Activated CD4-positive, alpha-beta memory T cell treated with anti-CD3 and anti-CD28 coated beads, Interleukin-2, amount 10 ng/mL, durations not matched to agents 7 days and 5 days (primary cell): ENCODE measurements at places on chromosomes 12 and 14. TPM values are rescaled to one million over a fixed set of nuclear protein-coding genes. Genes with fewer than 3 reads are reported as not detected.

Gene B4GALNT1
- 1.8 TPM for total RNA-seq

Gene TMCC3
- total RNA-seq, result 1.2 TPM

Gene USP44
- total RNA-seq, result 0.88 TPM

DNA sequence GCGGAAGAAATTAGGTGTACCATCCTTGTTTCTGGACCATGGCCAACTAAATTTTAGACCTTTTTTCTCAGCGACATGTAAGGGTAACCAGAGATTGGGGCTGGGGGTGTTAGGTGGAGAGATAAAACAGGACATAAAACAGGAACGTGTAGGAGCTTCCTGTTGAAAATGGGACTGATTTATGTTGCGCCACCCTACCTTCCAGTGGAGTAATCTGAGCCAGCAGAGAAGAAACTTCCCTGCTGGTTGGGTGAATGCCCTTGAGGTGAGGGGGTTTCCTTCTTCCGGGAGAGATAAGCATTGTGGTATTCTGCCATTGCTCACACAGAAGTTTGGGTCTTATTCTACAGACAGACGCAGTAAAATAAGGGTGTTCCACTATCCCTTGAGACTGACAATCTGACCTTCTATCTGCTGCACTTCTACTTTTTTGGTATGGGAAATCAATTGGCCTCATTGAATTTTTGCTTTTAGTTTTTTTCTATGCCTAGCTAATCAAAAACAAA lies 417.6 kb downstream of the PCNX1 start:
- peak; percentile 42 for DNase-seq
- peaks cover 28% of the 10 kb centered on the region for H3K36me3 ChIP-seq
- no peak overlapping the region for H3K4me3 ChIP-seq
- H3K27me3 ChIP-seq, result no peaks in the 10 kb centered on the region

DNA sequence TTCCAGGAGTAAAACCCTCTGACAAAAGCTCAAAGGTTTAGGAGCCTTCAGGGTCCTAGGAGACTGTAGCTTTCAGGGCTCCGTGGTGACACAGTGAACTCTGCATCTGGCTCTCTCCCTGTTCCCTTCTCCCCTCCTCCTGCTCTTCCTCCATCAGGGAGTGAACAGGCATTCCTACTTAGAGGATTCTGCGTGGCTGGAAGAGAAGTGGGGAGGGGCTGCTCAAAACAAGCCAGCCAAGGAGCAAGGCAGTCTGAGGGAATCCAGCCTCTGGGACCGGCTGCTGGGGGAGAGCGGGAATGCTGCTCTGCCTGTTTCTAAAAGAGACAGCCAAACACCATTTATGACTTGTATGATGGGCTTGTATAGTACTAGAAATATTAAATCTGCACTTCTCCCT lies 49.5 kb downstream of the RBMS2 start:
- peaks cover 20% of the 10 kb centered on the region for H3K4me1 ChIP-seq
- no peak overlapping the region for H3K4me3 ChIP-seq
- DNase-seq, result no peak
- H3K36me3 ChIP-seq, result no peaks in the 10 kb centered on the region
- no peak overlapping the region for H3K27ac ChIP-seq

DNA sequence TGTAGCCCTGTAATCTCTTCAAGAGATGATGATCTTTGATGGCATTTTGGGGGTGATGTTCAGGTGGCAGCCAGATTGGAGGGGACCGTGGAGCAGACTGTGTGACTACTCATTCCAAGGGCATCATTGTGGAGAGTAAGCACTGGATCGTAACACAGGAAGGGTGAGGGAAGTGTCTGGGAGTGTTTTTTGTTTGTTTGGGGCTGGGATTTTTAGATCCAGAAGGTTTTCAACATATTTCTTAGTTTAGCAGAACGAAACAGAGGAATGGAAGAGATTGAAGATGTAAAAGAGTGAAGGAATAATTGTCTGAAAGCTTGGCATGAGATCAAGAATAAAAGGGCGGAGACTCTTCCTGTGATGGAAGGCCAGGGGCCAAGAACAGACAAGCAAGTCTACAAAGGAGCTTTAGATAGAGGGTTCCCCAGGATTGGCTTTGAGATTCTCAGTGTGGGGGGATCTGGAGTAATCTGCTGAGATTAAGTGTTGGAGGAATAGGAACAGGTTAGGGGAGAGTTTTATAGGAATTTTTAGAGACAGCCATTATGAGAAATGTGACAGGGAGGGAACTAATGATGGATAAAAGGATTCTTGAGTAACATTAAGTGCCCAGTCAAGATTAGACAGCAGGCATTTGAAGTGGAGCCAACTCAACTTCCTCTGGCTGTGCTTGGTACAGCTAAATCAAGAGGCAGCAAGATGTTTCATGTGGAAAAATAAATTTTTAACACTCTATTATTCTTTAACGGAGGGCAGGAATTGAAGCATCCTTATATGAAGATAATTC lies 79.7 kb upstream of the REP15 start:
- DNase-seq, result no peak
- no peaks in the 10 kb centered on the region for H3K36me3 ChIP-seq
- H3K27me3 ChIP-seq, result peaks cover 8% of the 10 kb centered on the region
- no peak overlapping the region for H3K4me3 ChIP-seq
- no peak overlapping the region for H3K27ac ChIP-seq

- no peak overlapping the region for H3K27ac ChIP-seq
- DNase-seq, result no peak
- H3K4me1 ChIP-seq, result peaks cover 22% of the 10 kb centered on the region
- H3K36me3 ChIP-seq, result no peaks in the 10 kb centered on the region
Observed at GRCh38 chr12:24561882-24562770, 386.8 kb downstream of the BCAT1 start.

DNA sequence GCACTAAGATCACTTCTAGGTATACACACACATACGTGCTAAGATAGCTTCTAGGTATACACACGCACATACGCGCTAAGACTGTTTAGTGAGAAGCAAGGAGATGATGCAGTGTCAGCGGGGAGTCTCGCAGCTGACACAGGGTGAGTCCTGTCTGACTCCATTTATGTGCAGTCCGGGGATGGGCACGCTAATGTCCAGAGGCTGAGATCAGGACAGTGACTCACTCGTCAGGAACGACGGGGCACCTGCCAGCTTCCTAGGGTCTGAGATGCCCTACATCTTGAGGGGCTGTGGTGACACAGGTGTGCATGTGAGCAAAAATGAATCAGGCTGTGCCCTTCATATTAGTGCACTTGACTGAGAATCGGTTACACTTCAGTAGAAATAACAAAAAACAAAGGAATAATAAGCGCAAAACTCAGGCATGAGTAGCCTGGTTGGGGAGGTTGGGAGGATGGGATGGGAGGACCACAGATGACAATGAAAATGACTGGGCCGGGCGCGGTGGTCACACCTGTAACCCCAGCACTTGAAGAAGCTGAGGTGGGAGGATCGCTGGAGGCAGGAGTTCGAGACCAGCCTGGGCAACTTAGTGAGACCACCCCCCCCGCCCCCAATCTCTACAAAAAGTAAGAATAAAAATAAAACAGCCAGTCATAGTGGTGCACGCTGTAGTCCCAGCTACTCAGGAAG lies 29.1 kb upstream of the ULK1 start:
- no peak overlapping the region for H3K4me3 ChIP-seq
- no peaks in the 10 kb centered on the region for H3K27me3 ChIP-seq
- H3K27ac ChIP-seq, result no peak overlapping the region
- no peak for DNase-seq

GRCh38 chr14:50339178-50339804 lies 27.2 kb downstream of the DMAC2L start:
- H3K4me3 ChIP-seq, result no peak overlapping the region
- H3K27me3 ChIP-seq, result no peaks in the 10 kb centered on the region
- no peak for DNase-seq
- no peaks in the 10 kb centered on the region for H3K36me3 ChIP-seq
- H3K27ac ChIP-seq, result no peak overlapping the region
- H3K4me1 ChIP-seq, result peaks cover 19% of the 10 kb centered on the region

- H3K4me3 ChIP-seq, result no peak overlapping the region
- no peaks in the 10 kb centered on the region for H3K36me3 ChIP-seq
- no peak overlapping the region for H3K27ac ChIP-seq
- H3K27me3 ChIP-seq, result peaks cover 8% of the 10 kb centered on the region
Observed at GRCh38 chr12:97306147-97306546, 156.5 kb upstream of the RMST start.

DNA sequence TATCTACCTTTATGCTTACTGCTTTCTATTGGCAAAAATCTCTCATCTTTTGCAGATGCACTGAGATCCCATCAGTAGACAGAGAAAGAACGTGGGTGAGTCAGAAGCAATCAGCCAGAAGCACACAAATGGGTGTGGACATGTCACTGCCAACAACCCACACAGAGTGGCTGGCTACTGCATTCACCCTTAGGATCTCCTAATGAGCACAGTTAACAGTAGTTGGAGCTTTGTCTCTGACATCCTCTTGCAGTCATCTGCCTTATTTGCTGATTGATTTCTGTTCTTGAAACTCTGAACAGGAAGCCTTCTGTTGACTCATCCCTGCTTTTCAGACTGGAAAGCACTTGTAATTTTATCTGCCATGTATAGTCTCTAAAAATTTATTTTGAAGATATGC lies 117.2 kb downstream of the RGS6 start:
- H3K4me3 ChIP-seq, result no peak overlapping the region
- H3K4me1 ChIP-seq, result peaks cover 22% of the 10 kb centered on the region
- peaks cover 26% of the 10 kb centered on the region for H3K27me3 ChIP-seq
- peak; percentile 51 for DNase-seq
- no peaks in the 10 kb centered on the region for H3K36me3 ChIP-seq
- no peak overlapping the region for H3K27ac ChIP-seq

DNA sequence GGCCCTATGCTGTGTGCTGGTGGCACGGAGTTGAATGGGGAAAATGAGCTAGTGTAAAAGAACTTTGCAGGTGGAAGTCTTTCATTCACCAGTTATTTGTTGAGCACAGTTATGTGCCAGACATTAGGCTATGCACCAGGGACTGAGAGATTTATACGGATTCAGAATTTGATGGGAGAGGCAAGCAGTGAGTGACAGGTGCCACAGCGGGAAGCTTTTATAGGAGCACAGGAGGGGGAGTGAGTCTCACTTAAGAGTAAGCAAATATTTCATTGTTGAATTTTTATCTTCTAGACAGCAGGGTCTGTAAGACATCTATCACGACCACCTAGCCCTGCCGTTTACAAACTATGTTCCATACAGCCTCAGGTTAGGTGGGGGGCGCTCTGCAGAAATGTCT lies 320.6 kb downstream of the SNAPC1 start:
- DNase-seq, result no peak
- H3K27me3 ChIP-seq, result peaks cover 8% of the 10 kb centered on the region
- no peak overlapping the region for H3K4me3 ChIP-seq
- H3K36me3 ChIP-seq, result no peaks in the 10 kb centered on the region
- H3K27ac ChIP-seq, result no peak overlapping the region
